ENCODE measurements at places on chromosomes 4 and X. TPM values are rescaled to one million over a fixed set of nuclear protein-coding genes. Genes with fewer than 3 reads are reported as not detected.

Gene RBMXL3
- total RNA-seq = not detected

Gene PAGE2
- total RNA-seq = not detected

Gene NUP62CL
- total RNA-seq = 0.11 TPM

Gene CT45A2
- total RNA-seq = not detected

Gene BEND4
- total RNA-seq = under 0.01 TPM

Gene DDX60
- 18.9 TPM for total RNA-seq

Gene HS3ST1
- 2.8 TPM for total RNA-seq

Gene RNF128
- total RNA-seq = 0.09 TPM

Gene ADH1A
- not detected for total RNA-seq

Gene SMC1A
- total RNA-seq = 14.7 TPM

Gene CEP44
- 12.5 TPM for total RNA-seq

Gene GRIA2
- total RNA-seq = not detected

Gene PPM1K
- 3.9 TPM for total RNA-seq

Gene GAGE12H
- not detected for total RNA-seq

Gene RHOXF1
- not detected for total RNA-seq

Gene VCX3B
- not detected for total RNA-seq

Gene TSPAN5
- 141 TPM for total RNA-seq

Gene WAS
- not detected for total RNA-seq

All from dermis lymphatic vessel endothelial cell (primary cell).